ENCODE measurements at places on chromosomes 4 and X.

DNA sequence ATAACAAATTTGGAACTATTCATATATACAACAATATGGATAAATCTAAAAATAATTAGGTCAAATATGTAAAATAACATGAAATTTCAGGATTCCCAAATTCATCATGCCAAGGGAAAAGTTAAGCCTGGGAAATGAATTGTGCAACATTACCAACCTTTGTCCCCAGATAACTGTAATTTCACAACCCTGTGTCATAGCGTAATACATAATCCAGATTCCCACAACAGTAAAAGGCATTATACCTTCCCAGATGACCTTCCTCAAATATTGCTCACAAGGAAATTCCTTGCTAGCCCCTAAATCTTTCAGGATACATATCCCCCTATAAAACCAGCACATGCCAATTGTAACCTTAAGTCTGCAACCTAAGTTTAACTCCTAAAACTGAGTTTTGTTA is 32.9 kb upstream of the RAB40A start:
- no peak for DNase-seq

DNA sequence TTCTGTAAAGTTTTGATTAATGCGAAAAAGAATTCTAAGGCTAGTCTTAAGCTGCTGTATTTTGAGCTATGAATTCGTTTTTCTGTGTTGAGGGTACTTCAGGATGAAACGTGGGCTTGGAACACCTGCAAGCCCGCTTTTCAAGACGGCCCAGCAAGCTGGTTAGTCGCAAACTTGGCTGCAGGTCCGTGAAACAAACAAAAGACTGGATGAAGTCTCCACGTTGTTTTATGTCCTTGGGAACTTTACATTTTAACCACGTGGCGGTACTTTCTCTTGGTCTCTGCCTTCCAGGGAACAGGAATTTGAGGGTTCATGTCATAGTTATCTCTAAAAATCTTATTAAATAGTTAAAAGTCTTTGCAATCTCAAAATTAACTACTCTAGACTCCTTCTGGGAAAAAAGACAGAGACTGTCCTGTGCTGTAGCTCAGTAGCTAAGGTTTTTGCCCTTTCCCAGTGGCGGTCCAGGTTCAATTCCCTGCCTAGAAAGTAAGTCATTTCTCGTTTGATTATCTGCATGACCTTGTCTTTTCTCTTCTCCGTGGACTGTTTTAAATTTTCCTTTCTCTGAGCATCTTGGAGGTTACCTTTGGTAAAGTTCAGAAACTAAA is 21.0 kb downstream of the TENM3 start:
- no peak for DNase-seq

GRCh38 chr4:83504996-83505395 is 20.1 kb upstream of the ABRAXAS1 start:
- no peak for DNase-seq

GRCh38 chr4:83281307-83281706 is 3.3 kb downstream of the COQ2 start:
- no peak for DNase-seq

GRCh38 chrX:100098660-100099375 is 311.3 kb downstream of the PCDH19 start:
- DNase-seq: no peak

- no peak for DNase-seq
These were observed 338.9 kb upstream of the FAM241A start for GRCh38 chr4:111806331-111806730.

DNA sequence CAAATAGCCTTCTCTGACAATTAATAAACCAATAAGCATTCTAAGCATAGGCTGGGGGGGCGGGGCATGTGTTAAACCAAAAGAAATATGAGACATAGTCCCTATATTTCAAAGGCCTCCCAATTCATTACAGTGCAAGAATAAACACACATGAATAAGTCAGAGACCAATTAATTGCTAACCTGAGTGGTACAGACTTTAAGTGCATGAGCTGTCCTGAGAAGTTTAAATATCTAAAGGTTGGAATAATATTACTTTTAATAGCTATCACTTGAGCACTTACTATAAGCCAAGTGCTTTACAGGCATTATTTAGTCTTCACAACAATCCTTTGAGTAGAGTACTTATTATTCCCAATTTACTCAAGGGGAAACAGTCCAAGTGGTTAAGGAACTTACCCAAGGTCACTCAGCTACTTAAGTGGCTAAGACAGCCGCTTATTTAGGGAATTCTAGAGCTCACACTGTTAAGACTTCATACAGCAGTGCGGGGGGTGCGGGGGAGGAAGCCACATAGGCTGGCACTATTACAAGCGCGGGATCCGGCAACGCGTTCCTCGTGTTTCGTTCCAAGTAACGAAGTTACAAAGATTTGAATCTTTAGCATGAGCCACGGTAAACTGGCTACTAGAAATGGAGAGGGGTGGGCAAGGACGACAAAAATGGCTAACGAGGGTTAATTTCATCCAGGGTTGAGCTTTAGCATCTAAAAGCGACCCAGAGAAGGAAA is 1.4 kb downstream of the THOC2 start:
- DNase-seq: no peak

DNA sequence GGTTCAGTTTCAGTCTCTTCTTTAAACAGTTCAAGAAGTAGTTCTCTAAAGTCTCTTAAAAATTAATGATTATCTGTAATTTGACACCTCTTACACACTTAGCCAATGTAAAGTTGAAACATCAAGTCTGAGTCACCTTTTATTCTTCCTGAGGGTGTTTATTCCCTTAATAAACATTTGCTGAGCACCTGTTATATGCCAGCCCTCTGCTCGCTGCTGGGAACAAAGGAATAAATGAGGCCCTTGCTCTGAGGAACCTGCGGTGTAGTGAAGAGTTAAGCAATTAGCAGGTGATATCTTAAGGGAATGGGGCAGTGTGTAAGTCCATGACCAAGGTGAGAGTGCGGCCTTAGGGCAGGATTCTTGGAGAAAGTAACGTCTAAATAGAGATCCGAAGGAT is 5.2 kb upstream of the NDNF start:
- no peak for DNase-seq

GRCh38 chr4:95552942-95553550 is 4.3 kb upstream of the UNC5C start:
- DNase-seq: no peak

DNA sequence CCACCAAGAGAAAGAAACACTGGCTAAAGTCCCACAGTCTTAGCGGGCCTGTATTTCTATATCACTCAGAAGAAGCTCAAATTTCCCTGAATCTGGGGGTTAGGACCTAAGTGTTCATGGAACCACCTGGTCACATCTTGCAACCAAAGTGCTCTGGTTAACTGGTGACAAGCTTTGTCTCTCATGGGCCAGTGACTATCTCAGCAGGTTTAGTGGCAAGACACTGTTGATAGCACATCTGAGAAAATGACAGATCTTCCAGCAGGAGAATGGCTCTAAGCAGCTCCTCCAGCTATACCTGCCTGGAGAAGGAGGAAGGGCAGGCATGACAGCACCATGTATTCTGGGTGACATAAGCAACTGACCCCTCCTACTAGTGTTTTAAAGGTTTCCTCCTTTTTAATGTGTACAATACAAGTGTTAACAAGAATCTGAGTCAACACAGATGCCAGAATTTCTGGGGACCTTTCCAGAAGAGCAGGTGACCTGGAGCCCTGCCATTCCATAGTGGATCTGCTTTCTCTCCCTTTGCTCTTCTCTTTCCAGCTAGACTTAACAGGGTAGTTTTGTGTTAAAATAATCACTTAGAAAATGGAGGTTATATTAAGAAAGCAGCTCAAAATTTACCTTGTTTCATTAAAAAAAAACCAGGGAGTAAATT is 17.3 kb upstream of the QRFPR start:
- no peak for DNase-seq

- DNase-seq: no peak
These were observed 64.2 kb upstream of the ZNF518B start for GRCh38 chr4:10521424-10521823.

DNA sequence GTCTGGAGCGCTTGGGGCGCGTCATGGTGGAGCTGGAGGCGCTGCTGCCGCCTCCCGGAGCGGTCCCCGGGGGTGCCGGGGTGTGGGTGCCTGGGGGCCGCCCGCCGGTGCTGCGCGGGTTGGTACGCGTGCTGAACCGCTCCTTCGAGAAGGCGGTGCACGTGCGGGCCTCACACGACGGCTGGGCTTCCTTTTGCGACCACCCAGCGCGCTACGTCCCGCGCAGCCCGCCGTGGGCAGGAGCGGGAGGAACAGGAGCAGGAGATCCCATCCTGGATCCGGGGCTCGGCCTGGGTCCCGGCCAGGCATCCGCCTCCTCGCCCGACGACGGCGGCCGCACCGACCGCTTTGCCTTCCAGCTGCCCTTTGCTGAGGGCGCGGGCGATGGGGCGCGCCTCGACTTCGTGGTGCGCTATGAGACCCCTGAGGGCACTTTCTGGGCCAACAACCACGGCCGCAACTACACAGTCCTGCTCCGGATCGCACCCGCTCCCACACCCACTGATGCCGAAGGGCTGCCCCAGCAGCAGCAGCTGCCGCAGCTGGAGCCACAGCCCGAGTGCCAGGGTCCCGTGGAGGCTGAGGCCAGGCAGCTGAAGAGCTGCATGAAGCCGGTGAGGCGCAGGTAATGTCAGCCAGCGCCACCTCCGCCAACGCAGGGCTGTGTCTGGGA is 792 bp downstream of the PPP1R3F start:
- DNase-seq: no peak

GRCh38 chrX:38656350-38656915 is 95.1 kb downstream of the TSPAN7 start:
- no peak for DNase-seq

DNA sequence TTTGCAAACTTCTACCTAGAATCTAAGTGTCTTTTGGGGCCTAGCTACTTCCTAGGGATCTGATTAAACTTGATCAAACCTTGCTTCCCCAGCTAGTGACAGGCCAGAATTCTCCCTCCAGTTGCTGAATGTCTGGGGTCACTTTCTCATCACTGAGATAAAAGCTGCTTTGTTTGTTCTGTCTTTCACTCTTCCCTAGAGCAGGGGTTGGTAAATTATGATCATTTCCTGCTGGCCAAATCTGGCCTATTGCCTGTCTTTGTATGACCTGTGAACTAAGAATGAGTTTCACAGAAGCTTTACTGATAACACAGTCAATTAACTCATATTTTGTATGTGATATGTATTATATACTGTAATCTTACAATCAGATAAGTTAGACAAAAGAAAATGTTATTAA is 157.8 kb upstream of the AADAT start:
- no peak for DNase-seq

- no peak for DNase-seq
These were observed 639 bp upstream of the PI4K2B start for GRCh38 chr4:25233194-25233593.

DNA sequence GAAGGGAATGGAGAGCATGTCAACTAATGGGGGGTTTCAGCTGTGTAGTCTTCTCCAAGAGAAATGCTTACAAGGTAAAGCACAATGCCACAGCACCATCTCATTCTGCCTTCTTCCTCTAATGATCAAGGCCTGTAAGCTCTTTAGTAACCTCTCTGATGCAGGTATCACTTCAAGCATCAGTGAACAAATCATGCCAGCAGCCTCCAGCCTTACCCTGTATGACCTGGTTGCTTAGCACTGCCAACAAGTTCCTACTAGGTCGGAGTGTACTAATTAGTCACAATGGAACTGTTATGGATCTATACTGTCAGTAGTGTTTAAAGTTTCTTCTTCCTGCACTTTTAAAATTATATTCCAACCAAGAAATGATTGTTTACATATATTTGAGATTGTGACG is 197.7 kb downstream of the GRID2 start:
- no peak for DNase-seq

DNA sequence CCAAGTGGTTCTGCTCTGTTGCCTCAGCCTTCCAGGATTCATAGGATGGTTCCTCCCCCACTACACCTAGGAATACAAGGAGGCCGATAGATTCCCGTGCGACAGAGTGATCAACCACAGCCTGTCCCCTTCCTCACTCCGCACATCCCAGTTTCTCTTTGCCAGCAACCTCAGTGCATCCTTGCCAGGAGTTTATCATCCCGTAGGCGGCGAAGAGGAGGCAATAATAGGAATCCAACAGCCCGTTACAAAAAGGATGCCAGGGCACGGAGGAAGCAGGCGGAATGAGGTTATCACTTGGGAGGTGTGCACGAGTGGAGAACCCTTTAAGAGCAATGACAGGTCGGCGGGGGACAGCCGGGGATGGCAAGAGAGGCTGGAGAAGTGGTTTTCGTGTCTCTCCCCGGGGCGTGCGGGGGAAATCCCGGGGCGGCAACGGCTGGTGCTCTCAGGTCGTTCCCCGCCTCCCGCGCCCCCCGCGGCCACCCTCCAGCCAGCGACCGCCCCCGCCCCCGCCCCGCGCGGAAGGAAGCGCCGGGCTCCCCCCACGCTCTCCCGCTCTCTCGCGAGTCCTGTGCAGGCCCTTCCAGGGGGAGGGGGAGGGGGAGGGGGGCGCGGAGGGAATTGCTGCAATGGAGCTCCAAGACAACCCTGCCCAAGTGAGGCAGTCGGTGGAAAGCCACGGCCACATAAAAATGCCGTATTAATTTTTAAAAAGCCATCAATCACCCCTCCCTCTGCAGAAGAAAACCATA is 1.6 kb downstream of the PPP3CA start:
- DNase-seq: peak; percentile 54

DNA sequence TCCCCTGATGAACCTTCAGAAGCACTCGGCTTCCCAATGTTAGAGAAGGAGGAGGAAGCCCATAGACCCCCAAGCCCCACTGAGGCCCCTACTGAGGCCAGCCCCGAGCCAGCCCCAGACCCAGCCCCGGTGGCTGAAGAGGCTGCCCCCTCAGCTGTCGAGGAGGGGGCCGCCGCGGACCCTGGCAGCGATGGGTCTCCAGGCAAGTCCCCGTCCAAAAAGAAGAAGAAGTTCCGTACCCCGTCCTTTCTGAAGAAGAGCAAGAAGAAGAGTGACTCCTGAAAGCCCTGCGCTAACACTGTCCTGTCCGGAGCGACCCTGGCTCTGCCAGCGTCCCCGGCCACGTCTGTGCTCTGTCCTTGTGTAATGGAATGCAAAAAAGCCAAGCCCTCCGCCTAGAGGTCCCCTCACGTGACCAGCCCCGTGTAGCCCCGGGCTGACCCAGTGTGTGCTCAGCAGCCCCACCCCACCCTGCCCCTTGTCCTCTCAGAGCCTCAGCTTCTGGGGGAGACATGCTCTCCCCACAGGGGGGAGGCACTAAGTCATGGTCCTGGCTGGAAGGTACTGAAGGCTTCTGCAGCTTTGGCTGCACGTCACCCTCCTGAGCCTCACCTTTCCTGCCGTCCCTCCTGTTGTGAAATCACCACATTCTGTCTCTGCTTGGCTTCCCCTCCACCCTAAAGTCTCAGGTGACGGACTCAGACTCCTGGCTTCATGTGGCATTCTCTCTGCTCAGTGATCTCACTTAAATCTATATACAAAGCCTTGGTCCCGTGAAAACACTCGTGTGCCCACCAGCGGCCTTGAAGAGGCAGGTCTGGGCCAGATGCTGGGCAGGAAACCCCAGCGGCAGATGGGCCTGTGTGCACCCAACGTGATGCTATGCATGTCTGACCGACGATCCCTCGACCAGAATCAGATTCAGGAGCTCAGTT is 34.7 kb downstream of the NOP14 start:
- no peak for DNase-seq

GRCh38 chrX:112705726-112706125 is 26.0 kb upstream of the LHFPL1 start:
- no peak for DNase-seq

GRCh38 chr4:54764476-54764875 is 106.7 kb downstream of the KIT start:
- no peak for DNase-seq
